ENCODE measurements at places on chromosomes 7 and 10. TPM values are rescaled to one million over a fixed set of nuclear protein-coding genes. Genes with fewer than 3 reads are reported as not detected.

CHAT gene
- 0.59 TPM for total RNA-seq

SEMA3D gene
- total RNA-seq = 2.0 TPM

DNA sequence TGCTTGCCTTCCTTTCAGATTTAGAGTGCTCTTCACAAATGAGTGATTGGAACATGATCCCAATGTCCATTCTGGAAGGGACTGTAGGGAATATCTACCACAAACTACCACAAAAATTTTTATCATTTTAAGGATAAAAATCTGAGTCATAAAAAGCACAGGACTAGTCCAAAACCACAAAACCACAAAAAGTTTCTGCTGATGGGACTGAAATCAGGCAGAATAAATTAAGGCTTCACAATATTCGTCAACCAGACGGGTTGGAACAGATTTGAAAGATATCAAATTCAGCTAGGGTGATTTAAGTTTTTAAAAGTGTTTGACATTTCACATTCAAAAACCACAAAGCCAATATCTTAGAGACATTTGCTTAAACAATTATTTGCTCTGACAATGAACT, 100.1 kb upstream of the PTN start:
- no peak for DNase-seq

- DNase-seq = no peak
Observed at GRCh38 chr10:130396044-130396443, 259.9 kb downstream of the GLRX3 start.

DNA sequence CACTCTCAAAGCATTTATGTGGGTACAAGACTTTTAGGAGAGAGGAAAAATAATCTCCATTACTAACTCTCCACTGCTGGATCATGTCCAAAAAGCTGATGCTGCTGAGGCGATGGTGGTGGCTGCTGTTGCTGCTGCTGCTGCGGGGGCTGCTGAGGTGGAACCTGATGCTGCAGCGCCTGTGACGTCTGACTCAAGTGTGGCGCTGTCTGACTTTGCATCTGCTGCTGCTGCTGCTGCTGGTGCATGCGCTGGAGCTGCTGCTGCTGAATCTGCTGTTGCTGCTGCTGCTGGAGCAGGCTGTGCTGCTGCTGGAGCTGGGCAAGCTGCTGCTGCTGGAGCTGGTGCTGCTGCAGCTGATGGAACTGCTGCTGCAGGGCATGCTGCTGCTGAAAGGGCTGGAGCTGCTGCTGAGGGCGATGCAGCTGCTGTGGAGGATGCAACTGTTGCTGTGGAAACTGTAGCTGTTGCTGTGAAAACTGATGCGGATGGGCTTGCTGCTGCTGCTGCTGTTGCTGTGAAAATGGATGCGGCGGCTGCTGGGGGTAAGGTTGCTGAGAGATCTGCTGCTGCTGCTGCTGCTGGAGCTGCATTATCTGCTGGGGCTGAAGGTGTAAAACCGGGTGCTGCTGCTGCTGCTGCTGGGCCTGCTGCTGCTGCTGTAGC, 34.5 kb downstream of the PAXIP1 start:
- no peak for DNase-seq

DNA sequence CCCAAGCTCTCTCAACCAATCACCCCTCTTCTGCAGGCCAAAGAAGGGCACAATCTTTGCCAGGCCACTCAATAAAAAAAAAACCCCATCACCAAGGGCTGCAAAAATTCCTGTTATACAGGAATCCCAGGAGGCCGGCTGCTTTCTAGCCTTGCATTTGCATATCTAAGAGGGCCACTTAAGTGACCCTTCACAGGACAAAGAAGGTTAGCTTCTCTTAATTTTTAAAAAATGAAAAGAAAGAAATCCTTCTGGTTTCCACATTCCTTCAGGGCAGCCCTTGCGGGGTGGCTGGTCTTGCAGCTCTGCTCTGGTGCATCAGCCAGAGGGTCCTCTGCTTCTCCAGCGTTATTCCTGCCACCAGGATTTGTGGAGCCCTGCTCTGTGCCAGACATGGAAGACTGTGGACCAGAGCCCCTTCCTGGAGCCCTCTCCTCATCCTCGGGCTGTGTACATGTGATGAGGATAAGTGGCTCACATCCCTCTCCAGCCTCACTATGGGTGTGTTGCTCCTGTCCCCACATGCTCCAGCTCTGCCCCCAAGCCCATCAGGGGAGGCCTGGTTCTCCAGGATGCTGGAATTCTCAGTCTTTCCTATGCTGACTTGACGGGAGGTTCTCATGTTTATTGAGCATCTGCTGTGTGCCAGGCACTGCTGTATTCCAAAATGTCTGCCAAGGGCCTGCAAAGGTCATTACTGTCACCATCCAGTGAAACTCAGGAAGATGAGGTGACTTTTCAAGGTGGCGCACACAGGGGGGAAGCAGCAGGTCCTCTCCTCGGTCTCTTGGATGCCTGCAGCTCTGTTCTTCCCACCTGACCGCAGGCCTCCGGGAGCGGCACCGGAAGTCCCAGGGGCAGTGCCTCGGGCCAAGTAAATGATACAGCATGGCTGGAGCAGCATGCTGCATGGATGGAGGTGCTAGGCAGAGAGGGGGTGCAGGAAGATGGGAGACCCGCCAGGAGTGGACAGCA, 67.7 kb downstream of the ARHGAP22 start:
- no peak for DNase-seq

DNA sequence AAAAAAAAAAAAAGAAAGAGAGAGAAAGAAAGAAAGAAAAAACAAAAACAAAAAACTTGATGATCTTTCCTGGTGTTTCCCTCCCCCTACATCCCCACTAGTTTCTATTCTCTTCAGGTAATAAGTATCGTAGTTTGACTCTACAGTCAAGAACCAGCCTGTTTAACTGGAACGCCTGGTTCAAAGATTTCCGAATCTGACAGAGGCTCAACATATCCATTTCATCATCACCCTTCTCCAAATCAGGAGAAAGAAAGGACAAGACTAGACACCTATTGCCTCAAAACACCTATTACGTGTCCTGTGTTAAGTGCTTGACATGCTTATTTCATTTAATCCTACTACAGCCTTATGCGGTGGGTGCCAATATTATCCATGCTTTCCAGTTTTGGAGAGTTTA, 20.4 kb upstream of the BLOC1S2 start:
- DNase-seq = no peak
